ENCODE measurements at places on chromosomes 16 and 17. TPM values are rescaled to one million over a fixed set of nuclear protein-coding genes. Genes with fewer than 3 reads are reported as not detected.
A peak's percentile ranks its signal among the peaks of the same experiment; 100 is the strongest.

- H3K4me1 ChIP-seq: no peaks in the 10 kb centered on the region
- DNase-seq: no peak
- H3K4me3 ChIP-seq: no peak overlapping the region
- no peaks in the 10 kb centered on the region for H3K36me3 ChIP-seq
- H3K27ac ChIP-seq: no peak overlapping the region
Observed at GRCh38 chr17:70100983-70101382, 26.0 kb downstream of the KCNJ16 start.

- H3K36me3 ChIP-seq: no peaks in the 10 kb centered on the region
- peaks cover 6% of the 10 kb centered on the region for H3K4me1 ChIP-seq
- peaks cover 6% of the 10 kb centered on the region for H3K27me3 ChIP-seq
- DNase-seq: peak; percentile 61
- H3K27ac ChIP-seq: no peak overlapping the region
Observed at GRCh38 chr16:85245307-85246172, 133.3 kb upstream of the CIBAR2 start.

DNA sequence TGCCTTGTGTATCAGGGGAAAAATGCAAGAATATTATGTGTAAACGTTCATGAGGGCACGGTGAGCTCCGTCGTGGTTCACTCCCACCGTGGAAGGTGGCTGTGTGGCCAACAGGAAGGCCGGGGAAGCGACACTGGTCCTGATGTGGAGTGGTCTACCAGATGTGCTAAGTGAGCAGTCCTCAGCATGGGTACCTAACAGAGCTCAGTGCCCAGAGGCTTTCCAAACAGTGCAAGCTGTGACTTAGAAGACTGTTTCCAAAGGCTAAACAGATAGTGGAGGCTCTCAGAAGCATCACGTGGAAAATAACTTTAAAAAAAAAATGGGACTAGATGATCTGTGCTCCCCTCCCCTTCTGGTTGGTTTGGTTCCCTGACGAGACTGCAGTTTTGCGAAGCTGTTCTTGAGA is 199.3 kb upstream of the CHMP6 start:
- DNase-seq: peak; percentile 5
- no peak overlapping the region for H3K4me3 ChIP-seq
- H3K27me3 ChIP-seq: no peaks in the 10 kb centered on the region
- peaks cover 41% of the 10 kb centered on the region for H3K36me3 ChIP-seq
- peaks cover 84% of the 10 kb centered on the region for H3K4me1 ChIP-seq

GRCh38 chr17:8611619-8612298 is 18.8 kb downstream of the MYH10 start:
- H3K27ac ChIP-seq: no peak overlapping the region
- H3K4me1 ChIP-seq: no peaks in the 10 kb centered on the region
- no peak for DNase-seq
- H3K4me3 ChIP-seq: no peak overlapping the region
- H3K27me3 ChIP-seq: peaks cover 9% of the 10 kb centered on the region

DNA sequence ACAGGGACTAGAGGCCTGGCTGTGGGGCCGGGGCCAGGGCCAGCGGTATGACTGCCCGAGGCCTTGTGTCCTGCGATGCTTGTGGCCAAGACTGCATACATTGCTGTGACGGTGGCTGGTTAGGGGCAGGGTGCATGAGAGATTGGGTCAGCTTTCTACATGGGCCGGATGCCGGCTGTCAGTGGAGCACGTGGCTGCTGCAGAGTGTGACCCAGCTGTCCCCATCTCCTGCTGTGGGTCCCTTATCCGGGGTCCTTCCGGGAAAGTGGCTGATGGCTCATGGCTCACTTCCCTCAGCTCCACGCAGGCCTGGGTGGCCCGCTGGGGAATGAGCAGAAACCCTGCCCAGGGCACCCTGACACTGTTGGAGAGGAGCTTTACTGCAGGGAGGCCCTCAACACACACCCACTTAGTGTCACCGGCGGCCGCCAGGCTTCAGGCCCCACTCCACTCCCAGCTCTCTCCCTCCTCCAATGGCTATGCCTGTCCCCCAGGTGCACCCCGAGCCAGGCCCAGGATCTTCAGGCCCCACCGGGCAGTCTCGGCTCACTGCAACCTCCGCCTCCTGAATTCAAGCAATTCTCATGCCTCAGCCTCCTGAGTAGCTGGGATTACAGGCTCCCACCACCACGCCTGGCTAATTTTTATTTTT is 808 bp upstream of the RGS11 start:
- no peaks in the 10 kb centered on the region for H3K36me3 ChIP-seq
- peaks cover 18% of the 10 kb centered on the region for H3K27me3 ChIP-seq
- H3K4me1 ChIP-seq: peaks cover 8% of the 10 kb centered on the region
- no peak overlapping the region for H3K27ac ChIP-seq
- no peak for DNase-seq

GRCh38 chr17:75739801-75740200 is 18.5 kb downstream of the ITGB4 start:
- no peak overlapping the region for H3K27ac ChIP-seq
- no peak for DNase-seq
- no peaks in the 10 kb centered on the region for H3K27me3 ChIP-seq
- H3K4me1 ChIP-seq: peaks cover 3% of the 10 kb centered on the region

- H3K27me3 ChIP-seq: no peaks in the 10 kb centered on the region
- no peak overlapping the region for H3K27ac ChIP-seq
- peak; percentile 82 for DNase-seq
- H3K36me3 ChIP-seq: peaks cover 4% of the 10 kb centered on the region
Observed at GRCh38 chr17:81291662-81292061, 3.4 kb downstream of the SLC38A10 start.

DNA sequence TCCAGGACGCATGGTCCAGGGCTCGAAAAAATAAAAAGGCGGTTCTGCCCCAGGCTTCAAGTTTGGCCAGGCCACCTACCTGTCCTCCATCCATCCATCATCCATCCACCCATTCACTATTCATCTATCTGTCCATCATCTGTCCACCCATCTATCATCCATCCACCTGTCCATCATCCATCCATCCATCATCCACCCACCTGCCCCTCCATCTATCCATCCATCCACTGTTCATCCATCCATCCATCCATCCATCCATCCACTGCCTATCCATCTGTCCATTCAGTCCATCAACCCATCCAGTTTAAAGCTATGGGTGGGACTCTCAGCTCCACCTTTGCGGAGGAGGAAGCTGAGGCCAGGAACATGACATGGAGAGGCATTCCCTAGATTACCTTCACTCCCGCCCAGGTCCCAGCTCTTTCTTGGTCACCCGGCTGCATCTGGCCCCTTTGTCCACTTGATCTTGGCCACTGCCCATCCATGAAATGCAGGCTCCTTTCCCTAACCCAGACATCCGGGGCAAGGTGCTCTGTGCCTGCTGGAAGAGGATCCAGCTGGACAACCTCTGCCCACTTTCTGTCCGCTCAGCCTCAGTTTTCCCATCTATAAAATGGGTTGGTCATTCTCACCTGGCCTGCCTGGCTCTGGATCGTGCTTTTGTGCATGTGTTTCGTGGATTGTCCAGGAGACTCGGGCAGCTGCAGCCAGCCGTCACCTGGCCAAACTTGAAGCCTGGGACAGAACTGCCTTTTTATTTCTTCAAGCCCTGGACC is 236.0 kb upstream of the CIBAR2 start:
- no peaks in the 10 kb centered on the region for H3K36me3 ChIP-seq
- DNase-seq: no peak
- H3K4me3 ChIP-seq: no peak overlapping the region
- no peaks in the 10 kb centered on the region for H3K4me1 ChIP-seq

GRCh38 chr16:6297666-6298410 is 1034.8 kb upstream of the RBFOX1 start:
- no peak overlapping the region for H3K4me3 ChIP-seq
- no peak overlapping the region for H3K27ac ChIP-seq
- H3K27me3 ChIP-seq: no peaks in the 10 kb centered on the region
- no peaks in the 10 kb centered on the region for H3K36me3 ChIP-seq
- DNase-seq: no peak
- H3K4me1 ChIP-seq: no peaks in the 10 kb centered on the region

DNA sequence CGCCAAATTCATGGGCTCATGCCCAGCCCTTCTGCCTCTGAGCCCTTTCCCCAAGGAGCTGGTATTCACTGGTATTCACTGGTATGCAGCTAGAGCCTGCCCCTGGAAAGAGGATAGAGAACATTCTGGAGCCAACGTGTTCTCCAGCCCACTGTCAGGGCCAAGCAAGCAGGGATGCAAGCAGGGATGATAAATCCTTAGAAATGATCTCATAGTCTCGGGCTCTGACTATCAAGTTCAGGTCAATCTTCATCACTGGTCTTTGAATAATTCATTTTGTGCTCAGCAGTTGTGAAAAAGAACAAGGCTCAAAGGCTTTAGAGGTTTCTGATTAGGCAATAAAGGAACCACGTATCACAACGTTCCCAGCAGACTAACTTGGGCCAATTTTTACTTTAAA is 57.3 kb downstream of the CACNG5 start:
- H3K4me1 ChIP-seq: no peaks in the 10 kb centered on the region
- DNase-seq: no peak
- no peak overlapping the region for H3K4me3 ChIP-seq

- no peaks in the 10 kb centered on the region for H3K27me3 ChIP-seq
- H3K4me3 ChIP-seq: no peak overlapping the region
- H3K4me1 ChIP-seq: peaks cover 33% of the 10 kb centered on the region
- H3K27ac ChIP-seq: no peak overlapping the region
- no peak for DNase-seq
Observed at GRCh38 chr17:67229109-67229955, 15.7 kb downstream of the HELZ start.

- no peaks in the 10 kb centered on the region for H3K4me1 ChIP-seq
- no peak overlapping the region for H3K27ac ChIP-seq
- peaks cover 14% of the 10 kb centered on the region for H3K36me3 ChIP-seq
- DNase-seq: peak; percentile 67
- no peaks in the 10 kb centered on the region for H3K27me3 ChIP-seq
Observed at GRCh38 chr17:40086150-40087044, 14.0 kb downstream of the NR1D1 start.

GRCh38 chr16:87581857-87582215 is 20.5 kb upstream of the JPH3 start:
- H3K4me1 ChIP-seq: no peaks in the 10 kb centered on the region
- H3K4me3 ChIP-seq: no peak overlapping the region
- no peak for DNase-seq
- no peak overlapping the region for H3K27ac ChIP-seq
- H3K36me3 ChIP-seq: no peaks in the 10 kb centered on the region

DNA sequence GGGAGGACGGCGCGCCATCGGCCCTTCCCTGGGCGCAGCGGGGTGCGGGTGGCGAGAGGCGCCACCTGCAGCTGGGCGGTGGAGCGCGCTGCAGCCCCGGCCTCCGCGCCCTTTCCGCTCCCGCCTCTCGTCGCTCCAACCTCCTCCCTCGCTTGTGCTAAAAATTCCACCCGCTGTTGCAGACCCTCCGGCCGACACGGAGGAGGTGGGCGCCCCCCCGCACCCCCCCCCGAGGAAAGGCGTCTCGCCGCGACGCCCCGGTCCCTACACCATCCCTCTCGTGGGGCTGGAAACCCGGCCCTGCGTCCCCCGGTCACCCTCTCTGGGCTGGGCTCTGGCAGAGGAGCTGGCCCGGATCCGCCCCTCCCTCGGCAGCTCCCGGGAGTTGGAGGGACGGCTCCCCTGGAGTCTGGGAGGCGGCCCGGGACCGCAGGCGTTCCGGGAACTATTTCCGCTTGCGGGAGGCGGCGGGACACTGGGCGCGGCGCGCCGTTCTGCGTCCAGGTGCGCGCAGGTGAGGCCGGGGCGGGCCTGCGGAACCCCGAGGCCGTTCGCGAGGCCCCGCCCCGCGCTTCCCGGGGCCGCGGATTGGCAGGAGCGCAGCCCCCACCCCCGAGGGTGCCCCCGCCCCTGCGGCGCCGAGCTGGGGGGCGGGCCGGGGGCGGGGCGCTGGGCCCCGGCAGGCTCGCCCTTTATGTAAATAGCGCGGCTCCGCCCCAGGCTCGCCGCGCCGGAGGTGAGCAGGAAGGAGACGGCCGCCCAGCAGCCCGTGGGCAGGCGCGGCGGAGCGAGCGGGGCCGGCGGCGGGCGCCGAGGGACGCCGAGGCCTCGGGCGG is at the start of gene LLGL2:
LLGL2 (plus strand) TSS at position 728 of the 836 bp plus-strand sequence. CDS start 17,730 bp downstream, outside the sequence.
- no peak within 1 kb of the TSS for H3K27ac ChIP-seq
- no peaks in the 10 kb centered on the region for H3K27me3 ChIP-seq
- peaks cover 1% of the 10 kb centered on the region for H3K36me3 ChIP-seq
- peaks cover 9% of the 10 kb centered on the region for H3K4me1 ChIP-seq

GRCh38 chr17:12250973-12251372 is 230.3 kb downstream of the MAP2K4 start:
- no peak overlapping the region for H3K27ac ChIP-seq
- H3K36me3 ChIP-seq: no peaks in the 10 kb centered on the region
- H3K27me3 ChIP-seq: peaks cover 8% of the 10 kb centered on the region
- no peaks in the 10 kb centered on the region for H3K4me1 ChIP-seq

Gene GRIN2A
- total RNA-seq: not detected

Gene HOXB9
- 6.9 TPM for total RNA-seq

Gene CDH1
- total RNA-seq: 1.7 TPM

Gene DBF4B
- total RNA-seq: 28.5 TPM

Gene SPIRE2
- 0.26 TPM for total RNA-seq

Gene MRPL45
- 60.8 TPM for total RNA-seq

Gene TRIM72
- total RNA-seq: not detected

All from activated naive CD4-positive, alpha-beta T cell treated with anti-CD3 and anti-CD28 coated beads for 36 hours (primary cell).